ENCODE measurements at places on chromosomes 4 and X.
A peak's percentile ranks its signal among the peaks of the same experiment; 100 is the strongest.

GRCh38 chr4:174292473-174292872, 8.8 kb downstream of the CEP44 start:
- no peak for DNase-seq

- no peak for DNase-seq
Observed at GRCh38 chr4:1021386-1022050, 10.1 kb downstream of the FGFRL1 start.

GRCh38 chr4:31108762-31109161, 388.6 kb downstream of the PCDH7 start:
- DNase-seq: peak; percentile 54

DNA sequence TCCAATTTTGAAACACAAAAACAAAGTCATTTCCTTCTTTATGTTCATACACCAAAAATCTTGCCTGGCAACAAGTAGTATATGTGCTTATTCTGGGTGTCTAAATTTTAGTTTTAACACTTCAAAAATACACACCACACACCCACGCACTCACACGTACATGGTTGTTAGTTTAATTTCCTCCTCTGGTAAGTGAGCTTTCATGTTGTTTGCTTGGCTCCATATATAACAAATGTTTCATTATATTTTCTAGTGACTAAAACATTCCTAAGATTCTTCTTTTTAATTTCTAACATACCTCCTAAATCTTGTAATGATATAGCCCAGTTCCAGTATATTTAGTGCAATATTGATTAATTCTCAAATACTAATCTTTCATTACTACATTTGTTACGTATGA, 80.9 kb downstream of the PRDM5 start:
- DNase-seq: no peak

DNA sequence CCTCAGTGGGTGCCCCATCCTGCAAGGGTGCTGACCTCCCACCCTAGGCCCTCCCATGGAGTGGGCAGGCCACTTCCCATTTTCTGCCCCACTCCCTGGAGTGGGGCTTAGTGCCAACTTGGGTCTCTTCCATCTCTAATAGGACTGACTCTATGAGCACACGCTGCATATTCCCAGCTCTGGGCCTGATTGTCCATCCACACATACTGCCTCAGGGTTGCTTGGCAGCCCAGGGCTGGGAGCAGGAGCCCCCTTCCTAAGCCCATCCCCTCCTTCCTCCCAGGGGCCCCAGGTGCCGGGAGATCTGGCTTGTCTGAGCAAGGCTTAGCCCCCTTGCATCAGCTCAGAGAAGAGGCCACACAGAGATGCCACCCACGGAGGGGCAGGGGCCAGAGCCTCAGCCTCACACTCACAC, 55.1 kb downstream of the PJA1 start:
- DNase-seq: no peak

- no peak for DNase-seq
Observed at GRCh38 chr4:113781439-113782040, 20.0 kb upstream of the CAMK2D start.

DNA sequence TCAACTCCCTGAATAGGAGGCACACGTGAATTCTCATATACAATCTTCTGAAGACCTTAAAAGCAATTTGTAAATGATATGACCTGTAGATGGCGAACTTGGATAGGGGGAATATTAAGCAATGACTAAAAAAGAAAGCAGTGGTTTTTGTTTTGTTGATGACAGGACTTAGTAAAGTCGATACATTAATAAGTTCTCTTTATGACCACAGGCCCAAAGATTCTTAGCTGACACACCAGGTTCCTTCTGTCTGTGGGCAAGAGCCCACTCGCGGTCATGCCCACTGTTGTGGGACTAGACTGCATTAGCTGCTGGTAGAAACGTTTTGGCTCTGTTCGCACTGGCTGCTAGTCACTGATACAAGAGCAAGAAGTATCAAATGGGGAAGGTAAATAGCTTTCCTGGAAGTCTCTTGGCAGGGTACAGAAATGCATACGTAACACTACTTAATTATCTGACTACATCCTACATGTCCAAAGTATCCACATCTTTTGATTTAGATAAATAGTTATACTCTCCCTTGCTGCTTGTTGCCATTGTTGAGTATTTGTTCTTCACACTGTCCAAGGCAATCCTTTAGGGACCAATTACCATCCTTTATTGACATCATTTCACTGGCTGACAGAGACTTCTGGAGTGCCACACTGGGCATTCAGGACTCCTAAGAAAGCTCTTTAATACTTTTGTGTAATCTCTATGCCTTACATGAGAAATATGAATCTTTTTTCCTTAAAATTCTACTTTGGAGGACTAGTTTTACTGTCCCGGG, 31.0 kb downstream of the ALPK1 start:
- DNase-seq: peak; percentile 52

GRCh38 chrX:1368385-1368698, 23.6 kb downstream of the SLC25A6 start:
- DNase-seq: no peak

Measured in endodermal cell (in vitro differentiated cells).